Activated CD8-positive, alpha-beta T cell treated with anti-CD3 and anti-CD28 coated beads for 36 hours (primary cell): ENCODE measurements at places on chromosomes 3 and 15.

DNA sequence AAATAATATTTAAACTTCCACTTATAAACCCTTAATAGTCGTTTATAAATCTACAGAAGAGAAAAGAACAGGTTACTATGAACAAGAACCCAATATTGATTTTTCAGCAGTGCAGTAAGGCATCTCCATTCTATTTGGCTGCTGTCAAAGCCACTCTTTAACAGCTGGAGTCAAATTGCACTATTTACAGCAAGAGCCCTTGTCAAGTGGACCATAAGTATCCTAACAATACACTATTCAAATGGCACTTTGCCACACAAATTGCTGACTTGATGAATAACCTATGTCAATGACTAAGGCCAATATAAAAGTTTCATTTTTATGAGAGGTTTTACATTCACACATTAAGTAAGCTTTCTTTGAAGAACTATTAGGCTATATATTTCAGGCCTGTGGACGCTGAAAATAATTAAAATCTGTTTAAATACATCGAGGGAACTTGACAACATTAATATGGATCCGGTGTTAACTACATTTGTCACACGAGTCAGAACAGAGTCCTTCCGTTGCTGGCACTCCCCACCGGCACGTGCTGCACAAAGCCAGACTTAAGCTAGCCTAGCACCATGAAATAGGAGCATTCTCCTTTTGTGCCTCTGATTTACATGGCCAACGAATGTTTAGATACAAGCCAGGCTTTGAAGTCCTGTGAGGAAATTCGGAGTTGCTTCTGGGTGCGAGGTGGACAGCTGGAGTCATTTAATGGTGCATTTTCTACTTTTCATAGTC, 100.5 kb downstream of the WDR72 start:
- no peak for DNase-seq

GRCh38 chr3:149247008-149247710, 25.5 kb upstream of the CP start:
- DNase-seq: no peak

GRCh38 chr3:189292667-189293484, 121.1 kb downstream of the TPRG1 start:
- DNase-seq: no peak

GRCh38 chr3:151086484-151087456, 1.3 kb downstream of the MED12L start:
- DNase-seq: peak; percentile 82

- no peak for DNase-seq
Observed at GRCh38 chr3:148605521-148605920, 92.2 kb upstream of the AGTR1 start.

DNA sequence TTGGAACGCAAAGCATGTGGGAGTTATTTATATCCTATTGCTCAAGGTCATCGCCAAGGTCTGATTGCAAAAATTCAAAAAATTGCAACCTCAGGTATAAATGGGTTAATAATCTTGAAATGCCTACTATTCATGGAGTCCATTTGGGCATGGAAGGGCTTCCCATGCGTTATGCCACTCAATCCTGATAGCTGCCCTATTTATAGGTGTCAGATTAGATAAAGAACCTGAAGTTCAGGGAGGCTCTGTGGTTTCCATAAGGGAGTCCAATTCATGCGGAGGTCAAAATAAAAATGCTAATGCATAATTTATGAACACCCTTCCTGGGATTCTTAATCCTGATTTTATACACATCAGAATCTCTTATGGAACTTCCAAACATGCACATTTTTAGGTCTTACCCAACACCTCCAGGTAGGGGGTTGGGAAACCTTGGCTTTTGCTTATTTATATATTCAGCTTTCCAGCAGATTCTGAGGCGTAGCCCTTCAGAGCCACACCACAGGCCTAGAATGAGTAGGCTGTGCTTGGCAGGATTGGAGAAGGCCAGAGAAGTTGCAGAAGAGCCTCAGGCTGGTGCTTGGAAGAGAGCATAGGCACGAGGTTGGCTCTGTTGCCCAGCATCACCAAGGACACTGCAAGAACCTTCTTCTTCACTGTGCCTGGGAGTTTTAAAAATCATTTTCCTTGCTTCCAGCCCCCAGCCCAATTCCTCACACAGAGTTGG, 324.4 kb upstream of the CFAP20DC start:
- no peak for DNase-seq

DNA sequence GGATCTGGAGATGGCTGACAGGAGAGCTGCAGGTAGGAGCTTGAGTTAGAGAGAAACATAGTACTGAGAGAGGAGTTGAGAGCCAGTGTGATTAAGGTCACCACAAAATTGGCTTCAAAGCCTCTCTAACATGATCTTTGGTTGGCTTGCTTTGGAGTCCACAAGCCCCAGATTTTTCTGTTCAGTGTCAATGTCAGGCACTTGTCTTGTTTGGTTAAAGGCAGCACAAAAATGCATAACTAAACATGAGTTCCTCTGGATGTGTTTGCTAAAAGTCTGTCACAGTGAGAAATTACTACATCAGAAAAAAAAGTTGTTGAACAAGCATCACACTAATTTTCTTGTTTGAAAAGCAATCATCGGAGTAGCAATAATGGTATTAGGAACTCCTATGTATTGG, 440.5 kb downstream of the NTRK3 start:
- no peak for DNase-seq

DNA sequence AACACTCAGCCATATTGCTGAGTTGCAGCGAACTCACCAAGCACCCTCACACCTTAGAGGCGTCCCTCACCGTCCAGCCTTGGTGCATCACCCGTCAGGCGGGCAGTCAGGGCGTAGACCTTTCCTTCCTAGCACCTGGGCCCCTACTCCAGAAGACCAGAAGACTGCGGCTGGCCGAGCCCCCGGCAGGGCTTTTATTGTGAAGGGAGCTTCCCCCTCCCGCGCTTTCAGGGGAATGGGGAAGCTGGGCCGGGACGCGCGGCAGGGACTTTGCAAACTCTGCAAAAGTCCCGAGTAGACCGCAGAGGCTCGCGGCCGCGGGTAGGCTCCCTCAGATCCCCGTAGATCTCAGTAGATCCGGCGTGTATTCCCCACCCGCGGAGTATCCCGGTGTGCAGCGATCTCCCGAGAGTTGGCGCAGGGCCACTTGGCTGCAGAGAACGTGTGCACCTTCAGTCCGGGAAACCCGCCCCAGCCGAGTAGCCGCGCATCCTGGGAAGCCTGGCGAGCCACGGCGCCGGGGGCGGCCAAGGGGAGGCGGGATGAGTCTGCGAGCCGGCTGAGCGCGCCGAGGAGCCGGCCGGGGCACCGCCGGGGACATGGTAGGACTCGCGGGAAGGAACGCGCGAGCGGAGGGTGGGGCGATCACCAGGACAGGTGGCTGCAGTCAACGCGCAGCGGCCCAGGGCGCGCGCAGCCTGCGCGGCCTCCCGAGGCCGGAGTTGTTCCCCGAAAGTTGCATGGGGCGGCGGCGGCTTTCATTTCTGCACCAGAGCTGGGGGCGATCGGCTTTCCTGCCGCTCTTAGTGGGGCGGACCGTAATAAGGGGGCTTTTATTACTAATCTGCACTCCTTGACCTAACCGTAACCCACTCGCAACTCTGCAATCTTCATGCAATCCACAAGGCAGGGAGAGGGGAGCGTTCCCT, at the start of gene GASK1A:
Gene GASK1A, plus strand, starts transcription at position 268 of the 929 bp plus-strand sequence. Its CDS starts 332 bp downstream, at position 600.
- DNase-seq: peak; percentile 40

DNA sequence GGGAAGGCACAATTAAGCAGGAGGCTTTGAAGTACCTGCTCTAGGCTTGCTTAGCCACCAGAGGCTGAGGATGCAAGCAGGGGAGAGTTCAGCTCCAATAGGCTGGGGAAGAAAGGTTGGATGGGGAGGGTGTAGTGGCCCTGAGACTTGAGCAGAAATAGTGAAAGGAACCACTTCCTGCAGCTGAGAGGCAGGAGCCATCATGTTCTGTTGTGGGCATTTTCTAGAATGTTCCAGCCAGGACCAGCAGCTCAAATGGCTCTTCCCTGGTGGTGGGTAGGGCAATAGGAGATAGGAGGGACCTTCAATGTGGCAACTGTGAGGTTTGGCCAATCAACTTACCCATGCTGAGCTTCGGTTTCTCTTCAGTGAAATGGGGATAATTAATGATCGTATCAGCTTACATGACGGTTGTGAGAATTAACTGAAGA, 79.1 kb upstream of the CGNL1 start:
- DNase-seq: no peak

DNA sequence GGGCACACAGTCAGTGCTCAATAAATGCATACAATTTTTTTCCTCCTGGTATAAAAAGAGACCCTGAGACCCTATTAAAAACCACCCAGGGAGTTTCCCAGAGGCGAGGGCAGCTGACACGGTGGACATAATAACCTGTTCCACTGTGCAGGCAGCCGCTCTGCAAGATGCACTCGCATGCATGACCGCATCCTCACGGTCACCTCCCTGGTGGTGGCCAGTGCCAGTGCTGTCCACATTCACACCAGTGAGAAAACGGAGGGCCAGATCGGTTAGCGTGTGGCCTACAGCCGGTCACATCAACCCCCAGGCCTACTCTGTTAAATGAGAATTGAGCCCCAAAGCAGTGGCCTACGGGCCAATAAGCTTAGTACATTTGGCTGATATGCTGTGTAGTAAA, 24.8 kb downstream of the SH3BP5 start:
- no peak for DNase-seq

DNA sequence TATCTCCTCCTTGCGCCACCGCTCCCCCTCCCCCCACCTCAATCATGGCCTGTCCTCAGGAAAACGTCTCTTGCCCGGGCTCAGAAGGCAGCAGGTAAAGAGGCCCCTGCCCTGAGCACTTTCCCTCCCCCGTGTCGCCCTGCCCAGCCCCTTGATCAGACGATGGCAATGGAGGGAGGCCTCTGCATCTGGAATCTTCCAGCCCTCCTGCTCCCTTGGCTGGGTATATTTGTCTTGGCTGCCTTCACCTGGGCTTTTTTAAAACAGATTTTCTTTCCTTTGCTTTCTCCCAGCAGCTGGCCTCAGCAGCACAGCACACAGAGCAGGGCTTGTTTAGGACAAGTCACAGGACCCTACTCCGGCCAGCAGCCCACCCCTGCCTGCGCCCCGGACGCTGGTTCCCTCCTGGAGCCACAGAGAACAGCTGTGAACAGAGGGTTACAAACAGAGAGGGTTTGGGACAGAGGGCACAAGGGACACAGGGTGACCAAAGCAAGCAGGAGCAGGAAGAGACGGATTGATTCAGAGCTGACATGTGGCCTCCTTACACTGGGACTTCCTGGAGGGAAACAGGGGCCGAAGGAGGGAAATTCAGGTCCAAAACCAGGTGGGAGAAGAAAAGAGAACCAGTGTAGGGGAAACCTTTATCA, 78.7 kb downstream of the ISG20 start:
- no peak for DNase-seq

DNA sequence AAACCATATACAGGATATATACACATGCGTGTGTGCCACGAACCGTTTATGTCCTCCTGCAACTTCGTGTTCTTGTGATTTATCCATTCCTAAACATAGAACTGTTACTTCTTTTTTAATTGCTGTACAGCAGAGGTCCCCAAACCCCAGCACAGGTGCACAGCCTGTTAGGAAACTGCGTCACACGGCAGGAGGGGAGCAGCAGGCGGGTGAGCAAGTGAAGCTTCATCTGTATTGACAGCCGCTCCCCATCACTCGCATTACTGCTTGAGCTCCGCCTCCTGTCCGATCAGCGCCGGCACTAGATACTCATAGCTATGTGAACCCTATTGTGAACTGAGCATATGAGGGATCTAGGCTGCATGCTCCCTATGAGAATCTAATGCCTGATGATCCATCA, 34.9 kb upstream of the NRROS start:
- peak; percentile 78 for DNase-seq

GRCh38 chr3:196995027-196995426, 26.4 kb upstream of the PIGZ start:
- DNase-seq: no peak

DNA sequence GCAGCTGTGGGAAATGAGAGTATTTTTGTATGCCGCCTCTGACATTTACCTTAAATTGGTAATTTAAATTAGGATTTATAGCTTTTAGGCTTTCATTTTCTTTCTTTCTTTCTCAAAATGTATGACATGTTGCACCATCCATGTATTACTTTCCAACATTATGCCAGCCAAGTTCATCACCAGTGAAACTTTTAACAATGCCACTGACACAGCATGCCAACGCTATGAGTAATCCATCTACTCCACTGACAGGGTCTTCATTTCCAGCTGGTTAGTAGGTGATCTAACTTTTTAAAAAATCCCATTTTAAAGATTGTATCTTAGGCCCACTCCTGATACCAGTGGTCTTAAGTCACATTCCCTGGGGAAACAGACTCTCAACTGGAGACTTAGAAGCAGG, 21.8 kb upstream of the CLDN16 start:
- DNase-seq: no peak

DNA sequence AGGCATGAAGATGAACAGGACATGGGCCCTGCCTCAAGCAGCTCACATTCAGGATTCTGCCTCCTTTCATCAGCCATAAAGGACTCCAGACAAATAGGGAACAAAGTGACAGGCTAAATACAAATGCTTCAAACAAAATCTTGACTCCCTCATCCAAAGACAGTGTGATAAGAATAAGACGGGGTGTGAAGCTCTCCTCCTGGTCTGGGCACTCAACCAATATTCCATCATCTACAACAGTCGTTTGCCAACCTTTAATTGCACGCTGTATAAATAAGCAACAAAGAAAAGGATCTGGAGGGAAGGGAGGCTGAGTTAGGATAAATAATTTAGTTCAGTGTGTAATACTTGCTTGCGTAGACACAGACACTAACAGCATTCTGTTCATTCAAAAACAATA, 5.4 kb downstream of the CCDC54 start:
- DNase-seq: no peak

- DNase-seq: no peak
Observed at GRCh38 chr3:9649791-9650521, 651 bp downstream of the MTMR14 start.

DNA sequence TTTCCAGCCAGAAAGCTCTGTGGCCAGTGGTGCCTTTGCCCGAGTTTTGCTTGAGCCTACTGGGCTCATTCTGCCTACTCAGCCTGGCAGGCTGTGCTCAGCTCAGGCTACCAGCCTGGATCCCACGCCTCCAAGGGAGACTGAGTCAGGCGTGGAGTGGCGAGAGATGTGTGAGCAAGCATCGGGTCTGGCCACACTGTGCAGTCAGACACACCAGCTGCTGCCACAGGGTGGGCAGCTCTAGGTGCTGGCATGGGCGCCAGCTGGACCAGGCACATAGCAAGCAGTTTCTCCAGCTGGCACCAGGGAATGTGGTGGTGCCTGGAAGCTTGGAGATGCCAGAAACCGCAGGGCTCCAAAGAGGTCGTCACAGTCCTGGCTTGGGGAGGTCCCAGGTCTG, 498.5 kb upstream of the CNTN4 start:
- no peak for DNase-seq

GRCh38 chr3:74605437-74605836, 9.0 kb downstream of the CNTN3 start:
- DNase-seq: no peak

DNA sequence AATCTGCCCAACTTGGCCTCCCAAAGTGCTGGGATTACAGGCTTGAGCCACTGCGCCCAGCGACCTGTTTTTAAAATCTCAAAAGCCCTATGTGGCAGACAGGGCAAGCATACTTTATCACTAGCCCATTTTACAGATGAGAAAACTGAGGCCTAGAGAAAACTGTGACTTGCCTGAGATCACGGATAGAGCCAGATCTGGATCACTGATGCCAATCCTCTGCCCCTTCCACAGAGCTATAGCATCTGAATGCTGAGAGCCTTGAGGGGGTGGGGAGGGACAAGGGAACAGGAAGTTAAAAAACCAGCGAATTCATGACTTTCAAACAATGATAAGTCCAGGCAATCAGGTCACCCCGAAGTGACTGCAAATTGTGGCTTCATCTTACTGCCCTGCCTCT, 7.3 kb downstream of the ANKRD63 start:
- DNase-seq: no peak
